Tongue (tissue), 3 donors: ENCODE measurements at places on chromosomes 1 and 21. TPM values are rescaled to one million over a fixed set of nuclear protein-coding genes. Genes with fewer than 3 reads are reported as not detected.

The C8B gene
- total RNA-seq, result not detected

The FRRS1 gene
- 11.9 TPM for total RNA-seq

The FNDC10 gene
- 1.0 TPM for total RNA-seq

The SERPINC1 gene
- not detected for total RNA-seq

GRCh38 chr1:157994704-157995582 lies 1.5 kb downstream of the KIRREL1 start:
- DNase-seq, result peak; percentile 66

- no peak for DNase-seq
These were observed 2.1 kb downstream of the SAMSN1 start for GRCh38 chr21:14543983-14544382.

The RGS1 gene
- total RNA-seq, result 31.6 TPM

DNA sequence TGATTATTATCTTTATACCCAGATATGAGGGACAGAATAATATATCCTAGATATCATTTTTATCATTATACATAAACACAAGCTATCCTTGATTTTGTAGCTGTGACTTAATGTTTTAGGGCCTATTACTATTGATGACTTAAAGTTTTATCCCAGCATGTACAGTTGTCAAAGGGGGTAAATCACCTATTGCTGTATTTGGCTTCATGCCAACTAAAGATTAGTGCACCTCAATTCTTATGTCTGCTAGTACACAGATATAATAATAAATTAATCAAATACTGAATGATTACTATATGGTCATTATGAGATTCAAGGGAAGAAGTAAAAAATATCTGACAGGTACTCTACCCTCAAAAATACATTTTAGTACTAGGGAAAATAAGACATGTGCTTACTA lies 84.0 kb downstream of the SYT14 start:
- no peak for DNase-seq

- no peak for DNase-seq
These were observed 31.3 kb downstream of the XKR8 start for GRCh38 chr1:27990920-27991537.

The TCHHL1 gene
- total RNA-seq, result not detected

- DNase-seq, result no peak
These were observed 251.2 kb downstream of the ZNF326 start for GRCh38 chr1:90246069-90246468.

The NBPF19 gene
- total RNA-seq, result 22.2 TPM

DNA sequence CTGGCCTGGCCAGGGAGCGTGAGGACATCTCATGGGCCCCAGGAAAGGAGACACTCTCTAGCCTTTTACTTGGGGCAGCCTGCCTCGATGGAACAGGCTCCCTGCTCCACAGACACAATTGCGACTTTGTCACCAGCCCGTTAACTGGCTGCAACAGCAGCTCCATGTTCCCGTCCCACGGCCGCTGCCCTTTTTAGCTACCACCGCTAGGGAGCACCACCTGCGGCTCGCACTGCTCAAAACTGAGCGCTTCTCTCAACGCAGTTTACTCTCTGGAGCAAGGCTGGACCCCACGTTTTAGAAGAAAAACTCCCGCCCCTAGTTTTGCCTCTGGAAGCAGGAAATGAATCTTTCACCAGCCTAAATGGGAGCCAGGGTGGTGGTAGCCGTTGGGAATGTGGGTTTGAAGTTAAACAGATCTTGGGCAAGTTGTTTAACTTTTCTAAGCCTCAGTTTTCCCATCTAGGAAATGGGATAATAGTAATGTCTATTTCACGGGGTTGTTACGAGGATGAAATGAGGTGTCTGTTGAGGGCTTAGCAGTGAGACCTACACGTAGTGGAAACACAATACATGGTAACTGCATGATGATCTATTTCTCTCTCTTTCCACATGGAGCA lies 3.5 kb upstream of the LRRC38 start:
- DNase-seq, result peak; percentile 40

- no peak for DNase-seq
These were observed 16.8 kb downstream of the LAMC1 start for GRCh38 chr1:183039985-183040447.

The TLCD4 gene
- total RNA-seq, result 43.7 TPM

- DNase-seq, result no peak
These were observed 563.9 kb downstream of the NPHP4 start for GRCh38 chr1:5428351-5428750.

GRCh38 chr1:4336507-4336906 lies 317.9 kb upstream of the AJAP1 start:
- DNase-seq, result no peak

GRCh38 chr1:113881661-113882060 lies 5.7 kb downstream of the BCL2L15 start:
- peak; percentile 25 for DNase-seq

The KRTAP7-1 gene
- not detected for total RNA-seq

GRCh38 chr21:38188037-38188436 lies 68.8 kb upstream of the KCNJ15 start:
- DNase-seq, result no peak

GRCh38 chr1:63316598-63316983 lies 5.8 kb upstream of the FOXD3 start:
- DNase-seq, result peak; percentile 76

GRCh38 chr1:110850627-110851026 lies 22.3 kb upstream of the CD53 start:
- DNase-seq, result no peak

DNA sequence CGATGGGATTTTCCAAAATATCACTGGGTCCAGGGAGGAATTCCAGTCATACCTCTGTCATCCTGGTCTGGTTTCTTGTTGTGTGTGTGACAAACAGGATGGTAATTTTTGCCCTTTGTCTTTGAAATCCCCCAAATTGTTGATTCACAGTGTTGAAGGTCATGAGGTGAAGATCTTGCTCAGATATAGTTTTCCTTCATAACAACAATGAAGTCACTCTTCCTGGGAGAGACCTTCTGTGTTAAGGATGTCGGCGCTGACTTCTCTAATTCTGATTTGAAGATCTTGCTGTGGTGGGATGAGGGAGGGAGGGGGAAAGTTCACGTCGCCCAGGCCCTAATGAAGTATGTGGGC lies 32.2 kb upstream of the MPZL1 start:
- DNase-seq, result no peak

The CSMD2 gene
- total RNA-seq, result 2.1 TPM

DNA sequence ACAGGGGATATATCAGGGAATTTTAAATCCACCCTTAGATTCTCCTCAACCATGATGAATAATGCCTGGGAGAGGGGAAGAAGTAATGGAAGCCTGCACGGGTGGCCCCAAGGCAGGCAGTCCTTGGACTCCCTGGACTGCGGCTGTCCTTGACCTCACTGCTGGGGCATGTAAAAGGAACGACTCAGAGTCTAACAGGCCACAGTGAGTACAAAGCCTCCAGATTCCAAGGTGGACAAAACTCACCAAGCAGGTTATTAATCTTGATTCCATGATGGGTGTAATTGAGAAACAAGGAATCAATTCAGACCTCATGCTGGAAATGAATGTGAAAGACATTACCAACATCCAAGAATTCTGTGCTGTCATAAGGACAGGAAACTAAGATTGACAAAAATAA lies 13.0 kb upstream of the ARHGAP29 start:
- no peak for DNase-seq

The GNL2 gene
- total RNA-seq, result 38.7 TPM

The LCK gene
- 1.3 TPM for total RNA-seq

DNA sequence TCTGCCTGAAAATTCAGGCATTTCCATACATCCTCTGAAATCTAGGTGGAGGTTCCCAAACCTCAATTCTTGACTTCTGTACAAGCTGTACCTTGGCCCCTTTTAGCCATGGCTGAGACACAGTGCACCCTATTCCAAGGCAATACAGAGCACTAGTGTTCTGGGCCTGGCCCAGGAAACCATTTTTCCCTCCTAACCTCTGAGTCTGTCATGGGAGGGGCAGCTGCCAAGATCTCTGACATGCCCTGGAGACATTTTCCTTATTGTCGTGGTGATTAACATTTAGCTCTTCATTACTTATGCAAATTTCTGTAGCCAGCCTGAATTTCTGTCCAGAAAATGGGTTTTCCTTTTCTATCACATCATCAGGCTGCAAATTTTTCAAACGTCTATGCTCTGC lies 248.0 kb upstream of the RGS18 start:
- DNase-seq, result no peak

The PAQR6 gene
- total RNA-seq, result 1.0 TPM

The TMCC2 gene
- 14.1 TPM for total RNA-seq

DNA sequence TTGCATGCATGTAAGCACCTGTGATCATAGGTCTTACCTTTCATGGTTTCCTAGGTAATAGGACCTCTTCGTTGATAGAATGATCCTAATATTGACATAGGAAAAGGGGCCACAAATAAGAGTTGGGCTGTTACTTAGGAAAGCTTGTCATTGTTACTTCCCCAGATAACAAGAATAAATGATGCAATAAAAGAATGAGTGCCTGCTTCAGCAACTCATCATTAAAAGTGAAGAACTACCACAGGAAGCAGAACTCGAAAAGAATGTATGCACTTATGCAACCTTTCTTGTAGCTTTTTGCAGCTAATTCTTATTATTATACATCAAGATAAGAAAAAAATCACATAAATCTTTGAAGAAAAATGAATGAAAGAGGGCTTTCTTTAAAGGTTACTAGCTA lies 548.6 kb downstream of the LTN1 start:
- DNase-seq, result no peak

- DNase-seq, result no peak
These were observed 31.1 kb downstream of the CHODL start for GRCh38 chr21:18275781-18276180.

- no peak for DNase-seq
These were observed 415.2 kb upstream of the DAB1 start for GRCh38 chr1:57839067-57839466.

The MAEL gene
- total RNA-seq, result not detected
